Choroid plexus epithelial cell (primary cell): ENCODE measurements at places on chromosomes 6 and 20.

DNA sequence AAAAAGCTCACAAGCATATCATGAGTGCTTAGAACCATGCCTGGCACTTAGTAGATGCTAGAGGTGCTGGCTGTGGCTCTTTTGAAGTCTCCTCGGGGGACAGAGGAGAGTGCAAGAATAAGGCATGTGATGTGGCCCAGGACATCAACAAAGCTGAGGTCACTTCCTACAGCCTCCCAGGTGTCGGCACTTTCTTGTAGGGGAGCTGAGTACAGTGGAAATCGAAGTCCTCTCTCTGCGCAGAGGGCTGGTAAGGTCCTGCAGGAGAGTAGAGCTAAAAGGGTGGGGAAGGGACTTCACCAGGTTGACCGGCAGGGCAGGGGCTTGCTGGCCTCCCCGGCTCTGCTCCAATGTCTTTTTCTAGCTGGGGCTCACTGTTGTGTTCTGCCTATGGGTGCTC lies 11.2 kb downstream of the SLC13A3 start:
- DNase-seq: no peak

DNA sequence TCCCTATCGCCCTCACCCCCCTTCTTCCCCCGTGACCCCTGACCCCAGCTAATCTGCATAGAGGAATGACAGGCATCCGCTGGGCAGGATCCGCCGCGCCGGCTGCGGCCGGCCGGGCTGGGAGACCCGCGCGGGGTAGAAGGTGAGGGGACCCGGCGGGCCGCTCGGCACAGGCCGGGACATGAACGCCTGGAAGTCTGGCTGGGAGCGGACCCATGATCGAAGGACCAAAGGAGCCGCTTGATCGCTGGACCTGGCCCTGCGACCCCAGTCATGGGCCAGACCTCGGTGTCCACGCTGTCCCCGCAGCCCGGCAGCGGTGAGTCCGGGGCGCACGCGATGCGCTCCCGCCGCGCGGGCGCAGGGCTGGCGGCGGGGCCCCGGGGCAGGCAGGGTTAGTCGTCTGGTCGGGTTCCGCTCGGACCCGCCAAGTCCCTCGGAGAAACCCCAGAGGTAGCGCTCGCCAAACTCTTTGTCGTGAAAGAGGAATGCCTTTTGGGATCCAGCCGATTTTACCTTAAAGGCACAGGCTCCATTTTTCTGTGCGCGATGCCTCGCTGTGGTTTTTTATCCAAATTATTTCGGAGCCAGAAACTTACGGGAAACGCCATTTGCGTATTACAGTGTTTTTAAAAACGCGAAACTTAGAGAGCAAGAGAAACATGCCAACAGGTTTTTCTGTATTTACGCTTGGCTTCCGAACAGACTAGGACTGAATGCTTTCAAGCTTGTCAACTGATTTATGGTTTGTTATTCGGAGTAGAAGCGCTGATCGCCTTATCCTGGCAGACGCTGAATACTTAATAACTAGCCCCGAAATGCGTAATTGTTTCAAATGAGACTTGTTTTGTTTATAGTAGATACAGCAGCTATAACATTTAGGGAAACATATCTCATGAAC lies at the start of gene PHACTR2:
PHACTR2 (plus strand) TSS at position 75 of the 901 bp plus-strand sequence; CDS start at position 274, 199 bp downstream.
- peak; percentile 74 for DNase-seq

DNA sequence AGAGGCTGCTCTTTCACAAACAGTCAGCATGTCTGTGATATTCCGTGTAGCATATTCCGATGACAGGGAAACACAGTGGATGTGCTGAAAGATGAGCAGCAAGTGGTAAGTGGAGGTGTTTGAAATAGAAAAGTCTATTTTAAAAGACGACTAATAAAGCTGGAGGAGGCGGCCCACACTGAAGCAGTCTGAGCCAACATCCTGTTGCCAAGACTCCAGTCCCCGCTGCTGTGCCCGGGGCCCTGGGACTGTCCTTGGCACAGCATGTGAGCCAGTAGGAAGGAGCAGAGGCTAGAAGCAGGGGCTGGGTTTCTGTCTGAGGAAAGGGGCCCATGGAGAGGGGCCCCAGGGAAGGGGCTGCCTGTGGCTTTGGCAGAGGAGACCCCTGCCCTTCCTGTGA lies 351.5 kb upstream of the CHD6 start:
- DNase-seq: no peak

DNA sequence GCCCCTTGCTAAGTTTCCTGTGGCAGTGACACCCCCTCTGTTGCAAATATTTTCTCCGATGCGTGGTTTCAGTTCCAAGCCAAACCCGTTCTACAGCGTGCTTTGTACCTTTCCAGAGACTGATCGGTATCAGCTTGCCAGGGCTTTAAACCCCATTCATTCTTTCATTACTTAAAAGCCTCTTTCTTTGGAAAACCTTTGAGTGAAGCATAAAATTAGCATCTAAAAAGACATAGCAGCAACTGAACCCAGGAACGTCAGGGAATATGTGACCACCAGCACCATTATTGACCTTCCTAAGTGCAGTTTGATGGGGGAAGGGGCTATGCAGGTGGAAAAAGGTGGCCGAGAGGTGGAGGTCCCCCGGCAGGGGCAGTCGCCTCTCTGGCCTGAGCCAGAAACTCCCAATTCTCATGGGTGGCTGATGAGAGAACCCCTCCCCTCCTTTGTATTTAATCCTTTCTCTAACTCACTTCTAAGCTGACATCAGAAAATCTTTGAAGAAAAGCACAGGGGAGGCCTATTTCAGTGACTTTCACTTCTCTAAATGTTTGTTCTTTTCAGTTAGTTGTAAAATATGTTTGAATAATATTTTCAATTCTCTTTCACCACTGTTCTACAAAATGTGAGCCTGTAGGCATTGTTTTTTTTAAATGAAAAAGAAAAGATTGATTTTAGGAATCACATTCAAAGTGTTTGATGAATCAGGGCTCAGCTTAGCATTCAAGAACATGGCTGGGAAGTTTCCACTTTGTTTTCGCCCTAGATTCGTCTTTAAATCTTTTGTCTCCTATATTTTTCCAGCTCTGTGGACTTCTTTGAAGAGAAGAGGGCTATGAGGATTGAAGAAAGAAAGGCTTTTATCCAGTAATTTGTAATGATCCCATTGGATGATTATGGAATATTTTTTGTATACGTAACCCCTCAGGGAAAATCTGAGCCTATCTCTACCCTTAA lies 89.2 kb downstream of the RSPH3 start:
- no peak for DNase-seq

- DNase-seq: no peak
These were observed 244.4 kb downstream of the FOXA2 start for GRCh38 chr20:22339946-22340345.

DNA sequence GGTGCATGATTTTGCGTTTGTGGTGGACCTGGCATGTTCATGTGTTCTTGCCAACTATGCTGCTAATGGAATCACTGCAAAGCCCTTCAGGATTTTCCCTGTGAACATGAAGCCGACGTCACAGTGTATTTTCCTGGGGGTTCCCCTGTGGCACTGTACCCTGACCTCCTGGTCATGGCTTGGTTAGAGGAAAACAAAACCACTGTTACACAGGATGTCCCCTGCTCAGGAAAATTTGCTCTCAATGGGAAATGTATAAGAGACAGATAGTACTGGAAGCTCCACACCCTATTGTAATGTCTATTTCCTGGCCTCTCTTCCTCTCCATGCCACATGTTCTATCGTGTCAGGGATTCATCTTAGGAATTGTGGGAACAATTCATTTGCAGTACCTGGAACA lies 19.7 kb downstream of the TSHZ2 start:
- DNase-seq: no peak

DNA sequence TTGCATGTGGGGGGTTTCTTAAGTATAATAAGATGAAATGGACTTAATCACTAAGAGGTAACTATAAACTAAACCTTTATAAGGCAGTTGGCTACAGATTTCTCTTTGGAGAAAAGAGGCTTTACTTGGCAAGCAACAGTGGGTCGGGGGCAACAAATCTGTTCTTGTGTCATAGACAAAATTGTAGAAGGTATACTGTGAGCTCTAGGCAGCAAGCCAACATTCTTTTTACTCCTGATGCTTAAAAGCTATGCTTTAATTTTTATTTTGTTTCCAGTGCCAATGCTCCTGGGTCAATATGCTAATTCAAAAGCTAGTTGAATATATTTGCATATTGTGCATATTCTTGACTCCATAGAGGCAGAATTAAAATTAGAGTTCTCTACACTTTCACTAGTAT lies 495.4 kb downstream of the BTBD3 start:
- DNase-seq: peak; percentile 12

GRCh38 chr6:63636518-63637021 lies 968 bp downstream of the PHF3 start:
- peak; percentile 45 for DNase-seq

GRCh38 chr6:5583528-5583927 lies 322.2 kb downstream of the FARS2 start:
- DNase-seq: no peak

DNA sequence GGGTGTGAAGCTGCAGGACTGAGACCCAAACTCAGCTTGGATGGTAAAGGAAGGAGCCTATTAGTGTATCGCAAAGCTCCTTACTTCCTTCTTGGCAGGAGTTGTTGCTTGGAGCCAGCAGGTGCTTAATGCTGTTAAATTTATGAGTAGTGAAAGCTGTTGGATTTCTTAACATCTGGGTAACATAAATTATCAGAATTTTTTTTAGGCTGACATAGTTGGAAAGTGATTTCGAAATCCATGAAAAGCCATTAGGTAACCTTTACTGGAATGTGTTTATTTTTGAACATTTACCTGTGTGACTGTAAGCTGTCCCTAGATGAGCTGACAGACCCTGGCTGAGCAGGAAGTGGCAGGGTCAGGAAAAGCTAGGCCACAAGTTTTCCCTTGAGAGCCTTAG lies 470.4 kb upstream of the SLC35B3 start:
- DNase-seq: no peak

DNA sequence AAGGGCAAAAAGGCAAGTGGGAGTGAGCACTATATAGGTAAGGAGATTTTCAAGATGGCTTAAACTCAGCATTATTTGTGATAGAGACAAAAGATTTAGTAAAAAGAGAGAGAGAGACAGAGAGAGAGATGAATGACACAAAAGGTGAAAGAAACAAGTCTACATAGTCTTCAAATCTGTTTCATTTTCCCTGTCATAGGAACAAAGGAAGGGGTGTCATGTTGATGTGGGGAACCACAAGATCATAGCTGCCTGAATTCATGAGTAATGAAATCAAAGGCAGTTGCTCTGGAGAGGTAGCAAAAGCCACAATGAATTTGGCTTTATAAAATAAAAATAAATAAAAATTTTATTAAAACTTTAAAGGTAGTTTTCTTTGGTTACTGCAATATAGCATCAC lies 67.2 kb upstream of the PHIP start:
- no peak for DNase-seq

DNA sequence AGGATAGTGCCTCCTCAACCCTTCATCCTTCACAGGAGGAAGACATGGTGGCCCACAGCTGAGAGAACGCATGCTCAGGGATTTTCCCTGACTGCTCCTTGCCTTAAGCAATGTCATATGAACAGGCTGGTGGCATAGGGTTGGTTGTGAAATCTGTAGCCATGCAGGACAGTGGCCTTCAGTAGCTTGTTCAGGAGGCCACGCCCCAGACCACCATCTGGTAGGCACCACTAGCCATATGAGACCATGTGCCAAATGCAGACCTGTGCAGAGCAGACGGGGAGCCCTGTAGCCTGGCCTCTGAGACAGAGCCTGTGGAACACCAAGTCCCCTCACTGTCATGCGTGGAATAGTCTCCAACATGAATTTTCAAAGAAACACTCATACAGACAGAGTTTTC lies 76.5 kb downstream of the ADTRP start:
- no peak for DNase-seq

GRCh38 chr6:105780146-105780860 lies 305.8 kb upstream of the PRDM1 start:
- no peak for DNase-seq

DNA sequence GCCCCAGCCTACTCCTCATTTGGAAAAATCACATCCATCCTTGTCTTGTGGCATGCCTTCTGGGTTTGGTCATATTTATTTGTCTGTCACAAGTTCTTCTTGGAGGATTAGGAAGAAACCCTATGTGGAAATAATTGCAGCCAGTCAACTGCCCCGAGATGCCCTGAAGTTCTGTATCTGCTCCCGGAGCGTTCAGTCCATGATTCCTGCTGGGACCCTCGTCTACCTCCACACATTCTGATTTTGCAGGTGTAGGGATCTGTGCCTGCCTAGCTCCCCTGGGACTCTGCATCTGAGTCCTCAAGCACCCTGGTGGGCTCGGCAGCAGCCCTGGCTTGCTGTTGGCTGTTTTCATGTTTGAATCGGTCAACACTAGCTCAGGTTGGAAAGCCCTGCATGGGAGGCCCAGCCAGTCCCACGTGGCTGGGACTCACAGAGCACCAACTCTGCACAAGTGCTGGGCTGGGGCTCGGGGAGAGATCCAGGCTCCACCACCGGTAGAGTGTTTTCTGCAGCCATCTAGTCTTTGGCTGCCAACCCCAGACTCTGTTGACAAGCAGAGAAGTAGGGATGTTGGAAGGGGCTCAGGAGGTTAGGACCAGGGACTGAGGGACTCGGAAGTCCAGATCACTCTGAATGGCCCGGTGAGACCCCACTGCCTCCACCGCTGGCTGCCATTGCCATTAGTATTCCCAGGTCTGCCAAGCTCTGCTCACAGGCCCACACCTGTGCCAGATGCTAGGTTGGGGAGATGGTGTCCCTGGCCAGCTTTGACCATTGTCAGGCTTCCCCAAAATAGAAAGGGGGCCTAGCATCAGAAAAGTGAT lies 183.5 kb upstream of the CST7 start:
- DNase-seq: no peak

DNA sequence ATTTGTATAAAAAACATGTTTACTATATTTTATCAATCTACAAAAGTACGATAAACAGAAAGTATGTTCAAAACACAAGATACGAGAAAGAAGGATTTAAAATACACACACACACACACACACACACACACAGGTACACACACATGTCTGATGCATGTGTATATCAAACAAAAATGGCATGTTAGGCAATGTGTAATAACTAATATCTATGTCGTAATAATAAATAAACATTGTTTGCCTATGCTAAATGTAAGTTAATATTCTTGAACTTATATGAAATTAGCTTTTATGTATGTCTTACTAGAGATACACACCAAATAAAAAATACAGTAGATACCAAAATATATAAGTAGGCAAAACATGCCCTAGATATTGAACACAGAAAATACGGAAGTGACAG lies 894.9 kb downstream of the EYS start:
- DNase-seq: no peak

DNA sequence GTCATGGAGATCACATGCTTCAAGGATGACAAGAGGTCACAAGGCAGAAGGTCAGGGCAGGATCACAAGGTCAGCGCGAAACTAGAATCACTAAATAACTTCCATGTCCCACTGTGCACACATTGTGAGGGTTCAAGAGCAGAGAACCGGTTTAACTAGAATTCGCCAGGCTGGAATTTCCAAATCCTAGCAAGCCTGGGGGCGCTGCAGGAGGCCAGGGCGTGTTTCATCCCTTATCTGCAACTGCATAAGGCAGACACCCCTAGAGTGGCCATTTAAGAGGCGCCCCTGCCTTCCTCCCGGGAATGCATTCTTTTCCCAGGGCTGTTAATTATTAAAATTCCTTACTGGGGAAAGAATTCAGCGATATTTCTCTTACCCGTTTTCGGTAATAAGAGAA lies 40.2 kb upstream of the SLC22A1 start:
- no peak for DNase-seq

- no peak for DNase-seq
These were observed 41.8 kb upstream of the GABRR1 start for GRCh38 chr6:89258912-89259311.

- DNase-seq: peak; percentile 99
These were observed 70.3 kb downstream of the SCAND1 start for GRCh38 chr20:35883778-35884540.

GRCh38 chr6:21360336-21360735 lies 233.2 kb upstream of the SOX4 start:
- no peak for DNase-seq

GRCh38 chr20:55760586-55760985 lies 244.7 kb downstream of the CBLN4 start:
- DNase-seq: no peak
